Esophagus (tissue), 2 donors: ENCODE measurements at places on chromosomes 6 and 20. TPM values are rescaled to one million over a fixed set of nuclear protein-coding genes. Genes with fewer than 3 reads are reported as not detected.

C20orf144 gene
- polyA plus RNA-seq = 0.04 TPM

SYNDIG1 gene
- polyA plus RNA-seq = 0.01 TPM

SLC35F1 gene
- 0.08 TPM for polyA plus RNA-seq

CCM2L gene
- polyA plus RNA-seq = 1.8 TPM

MRAP2 gene
- polyA plus RNA-seq = 0.79 TPM

SEC63 gene
- polyA plus RNA-seq = 14.9 TPM

E2F1 gene
- polyA plus RNA-seq = 6.4 TPM

STXBP5 gene
- polyA plus RNA-seq = 15.2 TPM

POU5F1 gene
- 0.55 TPM for polyA plus RNA-seq

RNF217 gene
- polyA plus RNA-seq = 6.5 TPM

EPB41L1 gene
- 30.2 TPM for polyA plus RNA-seq

GPR63 gene
- polyA plus RNA-seq = 0.18 TPM

FITM2 gene
- 1.2 TPM for polyA plus RNA-seq

BHLHE23 gene
- polyA plus RNA-seq = not detected

RUNX2 gene
- 0.75 TPM for polyA plus RNA-seq

LPA gene
- polyA plus RNA-seq = 0.08 TPM

ASIP gene
- polyA plus RNA-seq = not detected

TMC2 gene
- not detected for polyA plus RNA-seq

ERMARD gene
- 18.4 TPM for polyA plus RNA-seq

C4A gene
- polyA plus RNA-seq = 6.9 TPM

RIPOR2 gene
- polyA plus RNA-seq = 0.61 TPM

PI3 gene
- 2,639 TPM for polyA plus RNA-seq

AHI1 gene
- polyA plus RNA-seq = 3.9 TPM

MYL9 gene
- polyA plus RNA-seq = 320 TPM

EEF1A2 gene
- 7.3 TPM for polyA plus RNA-seq

HLA-DRA gene
- polyA plus RNA-seq = 132 TPM

CDH4 gene
- polyA plus RNA-seq = 0.05 TPM

RPP40 gene
- 15.3 TPM for polyA plus RNA-seq

SIRPB1 gene
- polyA plus RNA-seq = 0.33 TPM

FKBP1A gene
- 157 TPM for polyA plus RNA-seq

TNXB gene
- polyA plus RNA-seq = 15.5 TPM

AGER gene
- polyA plus RNA-seq = 8.3 TPM

CRISP2 gene
- 3.1 TPM for polyA plus RNA-seq

SLC22A16 gene
- polyA plus RNA-seq = not detected

STMND1 gene
- polyA plus RNA-seq = 0.53 TPM

TRIM40 gene
- polyA plus RNA-seq = not detected

PRSS35 gene
- 0.02 TPM for polyA plus RNA-seq

PMEPA1 gene
- 2.9 TPM for polyA plus RNA-seq

ERVFRD-1 gene
- polyA plus RNA-seq = 0.02 TPM

PSORS1C2 gene
- 0.81 TPM for polyA plus RNA-seq

CENPQ gene
- polyA plus RNA-seq = 2.8 TPM

MAPK14 gene
- polyA plus RNA-seq = 19.1 TPM

HLA-DQB1 gene
- polyA plus RNA-seq = 53.2 TPM

ZSCAN31 gene
- polyA plus RNA-seq = 9.2 TPM

BMP2 gene
- polyA plus RNA-seq = 1.7 TPM

PAX1 gene
- 0.12 TPM for polyA plus RNA-seq

XRN2 gene
- 5.2 TPM for polyA plus RNA-seq

LY6G5C gene
- 0.76 TPM for polyA plus RNA-seq

OSBPL2 gene
- 31.2 TPM for polyA plus RNA-seq

TMEM170B gene
- 0.22 TPM for polyA plus RNA-seq

DNMT3B gene
- 0.46 TPM for polyA plus RNA-seq
